ENCODE measurements at places on chromosomes 7 and 10.

- DNase-seq = no peak
Measured at GRCh38 chr7:127478024-127478355, 85.5 kb upstream of the ZNF800 start.

DNA sequence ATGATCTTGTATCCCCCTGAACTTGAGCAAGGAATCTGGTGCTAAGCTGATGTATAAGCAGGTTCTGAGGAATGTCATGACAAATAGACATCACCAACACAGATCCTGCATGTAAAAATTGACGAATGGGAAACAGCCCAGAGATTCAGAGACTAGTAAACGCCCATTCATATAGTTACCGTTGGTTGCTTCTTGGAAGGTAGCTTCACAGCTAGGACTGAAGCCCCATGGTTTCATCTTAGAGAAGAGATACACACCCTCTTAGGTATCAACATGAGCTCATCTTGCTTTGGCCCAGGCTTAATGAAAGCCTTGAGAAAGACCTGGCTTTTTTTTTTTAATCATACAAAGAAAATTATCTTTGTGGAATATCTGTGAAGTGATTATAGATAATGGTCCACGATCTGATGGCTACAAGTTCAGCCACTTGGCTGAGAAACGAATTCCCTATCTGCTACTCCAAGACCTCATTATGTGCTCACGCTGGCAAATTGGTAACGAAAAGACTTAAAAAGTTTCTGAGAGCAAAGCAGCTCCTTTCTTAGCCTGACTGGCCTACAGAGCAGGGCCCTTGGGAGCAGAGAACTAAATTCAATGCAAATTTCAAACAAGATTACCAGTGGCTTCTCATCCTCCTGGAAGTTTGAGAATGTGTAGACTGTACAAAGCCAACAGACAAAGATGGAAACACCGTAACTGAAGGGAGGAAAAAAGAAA, 181.1 kb downstream of the NRP1 start:
- DNase-seq = no peak

- no peak for DNase-seq
Measured at GRCh38 chr7:106452031-106452851, 167.5 kb upstream of the NAMPT start.

- DNase-seq = no peak
Measured at GRCh38 chr10:452512-453426, 236.7 kb downstream of the DIP2C start.

GRCh38 chr7:55533050-55533728, 39.1 kb downstream of the VOPP1 start:
- DNase-seq = no peak

DNA sequence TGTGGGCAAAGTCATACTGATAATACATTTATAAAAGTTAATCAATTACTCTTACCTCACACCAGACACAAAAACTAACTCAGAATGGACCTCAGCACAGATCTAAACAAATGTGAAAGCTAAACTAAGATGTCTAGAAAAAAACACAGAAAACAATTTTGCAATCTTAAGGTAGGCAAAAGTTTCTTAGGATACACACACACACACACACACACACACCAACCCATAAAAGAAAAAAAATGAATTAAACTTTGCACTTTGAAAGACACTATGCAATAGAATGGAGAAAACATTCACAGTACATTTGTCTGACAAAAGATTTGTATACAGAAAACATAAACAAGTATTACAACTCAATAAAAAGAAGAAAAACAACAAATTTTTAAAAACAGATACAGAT, 70.8 kb upstream of the ZNRF2 start:
- no peak for DNase-seq

DNA sequence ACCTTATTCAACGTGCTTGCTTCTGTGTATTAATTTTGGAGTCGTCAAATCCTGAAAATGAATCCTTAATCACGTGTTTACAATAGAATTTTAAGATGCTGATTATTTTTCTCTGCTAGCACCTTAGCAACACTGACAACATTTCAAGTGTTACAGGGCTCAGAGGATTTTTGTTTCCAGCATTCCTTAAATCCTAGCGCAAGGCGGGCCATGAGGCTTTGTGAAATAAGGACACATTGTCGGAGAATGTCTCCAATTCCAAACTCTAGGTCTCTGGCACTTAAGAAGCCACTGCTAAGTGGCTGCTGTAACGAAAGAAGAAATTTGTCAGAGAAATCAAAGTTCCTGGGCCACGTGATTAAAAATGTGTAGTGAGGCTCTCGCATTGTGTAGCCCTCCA, 390.9 kb upstream of the CELF2 start:
- DNase-seq = no peak

GRCh38 chr7:78020874-78021249, 222.3 kb downstream of the PHTF2 start:
- no peak for DNase-seq

DNA sequence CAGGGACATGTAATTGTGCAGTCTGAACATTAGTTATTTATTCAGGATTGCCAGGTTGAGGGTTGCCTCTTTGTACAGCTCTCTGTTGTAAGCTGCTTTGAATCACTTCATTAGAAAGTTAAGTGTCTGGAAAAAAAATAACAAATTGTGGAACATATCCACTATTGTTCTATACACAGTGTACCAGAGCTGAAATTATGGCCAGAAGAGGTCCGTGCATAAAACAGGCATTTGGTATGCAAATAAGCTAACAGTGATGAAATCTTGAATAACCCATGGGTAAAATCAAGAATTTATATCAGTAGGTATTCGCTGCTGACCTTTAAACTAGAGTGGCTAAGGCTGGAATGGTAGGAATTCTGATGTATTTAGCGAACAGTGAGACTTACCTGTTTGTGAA, 152.1 kb downstream of the LHFPL3 start:
- DNase-seq = no peak

DNA sequence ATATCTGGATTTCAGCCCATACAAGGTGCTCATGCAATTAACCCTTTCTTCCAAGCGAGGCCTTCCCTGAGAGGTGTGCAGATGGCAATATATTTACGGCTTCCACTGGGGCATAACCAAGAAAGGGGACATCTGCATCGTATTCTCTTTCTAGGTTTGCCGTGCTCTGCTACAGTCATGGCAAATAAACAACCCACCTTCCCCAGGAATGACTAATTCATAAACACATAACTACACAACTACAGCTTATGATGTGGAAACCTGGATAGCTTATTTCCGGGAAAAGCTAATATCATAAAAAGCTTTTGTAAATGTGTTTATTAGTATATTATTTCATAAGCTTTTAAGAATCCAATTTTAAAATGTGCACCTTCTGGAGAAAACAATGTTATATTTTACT, 120.0 kb downstream of the CAMK1D start:
- no peak for DNase-seq

DNA sequence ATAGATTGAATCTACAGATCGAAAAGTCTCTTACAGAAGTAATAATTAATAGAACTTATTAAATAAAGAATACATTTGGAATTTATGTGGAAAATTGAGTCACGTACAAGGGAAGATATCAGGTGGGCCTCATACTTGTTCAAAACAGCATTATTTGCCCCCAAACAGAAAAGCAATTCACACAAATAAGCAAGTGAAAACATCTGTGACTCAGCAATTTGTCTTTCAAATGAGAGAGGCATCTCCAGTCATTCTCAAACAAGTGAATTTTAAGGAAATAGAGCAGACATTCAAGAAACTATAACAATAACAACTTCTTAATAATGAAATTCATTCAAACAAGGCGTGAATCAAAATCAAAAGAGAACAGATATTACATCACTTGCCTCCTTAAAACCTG, 50.1 kb downstream of the SEMA3A start:
- no peak for DNase-seq

- no peak for DNase-seq
Measured at GRCh38 chr10:121865554-121865953, 62.3 kb downstream of the ATE1 start.

DNA sequence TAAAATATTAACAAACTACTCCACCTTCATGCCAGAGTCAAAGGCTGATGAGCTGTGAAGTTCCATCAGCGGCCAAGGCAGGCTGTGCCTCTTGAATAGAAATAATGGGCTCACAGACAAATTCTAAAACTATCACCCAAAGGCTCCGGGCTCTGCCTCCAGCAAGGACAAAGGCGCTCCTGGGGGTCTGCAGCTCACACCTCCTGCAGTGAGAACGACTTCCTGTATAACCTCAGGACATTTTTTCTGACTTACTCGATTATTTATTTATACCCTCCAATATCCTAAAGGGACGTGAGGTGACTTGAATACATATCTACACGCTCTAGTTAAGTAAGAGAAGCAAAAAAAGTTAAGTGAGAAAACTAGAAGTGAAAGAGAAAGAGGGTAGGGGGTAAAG, 500.7 kb downstream of the CCSER2 start:
- DNase-seq = no peak

GRCh38 chr10:95820363-95820762, 64.4 kb downstream of the ENTPD1 start:
- DNase-seq = no peak

GRCh38 chr10:33363106-33363505, 28.6 kb upstream of the NRP1 start:
- no peak for DNase-seq

GRCh38 chr10:85212526-85212925, 884.1 kb downstream of the CCSER2 start:
- DNase-seq = no peak

- DNase-seq = no peak
Measured at GRCh38 chr7:155530601-155531000, 15.8 kb downstream of the CNPY1 start.

DNA sequence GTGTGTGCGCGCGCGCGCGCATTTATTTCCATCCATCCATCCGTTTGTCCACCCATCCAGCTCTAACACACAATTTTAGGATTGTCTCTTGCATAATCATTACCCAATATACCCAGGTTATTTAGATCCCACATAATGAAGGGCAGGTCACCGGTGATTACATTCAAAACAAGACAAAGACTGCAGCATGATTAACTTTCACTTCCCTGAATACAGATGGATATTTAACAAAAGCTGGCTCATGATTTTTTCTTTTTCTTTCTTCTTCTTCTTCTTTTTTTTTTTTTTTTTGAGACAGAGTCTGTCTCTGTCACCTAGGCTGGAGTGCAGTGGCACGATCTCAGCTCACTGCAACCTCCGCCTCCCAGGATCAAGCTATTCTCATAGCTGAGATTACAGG, 86.2 kb downstream of the SH3PXD2A start:
- no peak for DNase-seq

DNA sequence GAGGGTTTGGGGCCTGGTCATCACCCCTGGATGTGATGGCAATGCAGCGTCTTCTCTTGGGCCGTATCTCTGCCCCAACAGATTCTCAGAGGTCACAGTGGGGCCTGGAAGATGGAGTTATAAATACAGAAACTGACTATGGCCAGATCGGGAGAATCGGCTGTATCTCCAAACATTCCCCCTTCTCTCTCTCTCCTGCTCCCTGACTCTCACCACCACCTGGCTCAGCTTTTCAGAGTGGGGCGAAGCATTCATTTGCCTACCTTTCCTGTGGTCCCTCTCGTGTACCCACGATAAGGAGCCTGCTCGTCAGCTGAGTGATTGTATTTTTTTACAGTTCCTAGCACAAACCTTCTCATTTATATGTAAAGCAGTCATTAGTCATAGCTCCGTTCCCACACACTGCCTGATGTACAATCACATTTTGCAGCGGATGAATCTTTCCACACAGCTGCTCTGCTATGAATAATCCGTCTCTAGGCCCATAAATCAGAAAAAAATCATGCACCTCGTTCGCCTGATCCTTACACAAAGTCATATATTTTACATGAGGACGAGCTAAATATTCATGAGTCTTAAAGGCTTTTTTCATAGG, 23.2 kb upstream of the BTRC start:
- DNase-seq = no peak

- no peak for DNase-seq
Measured at GRCh38 chr10:53638006-53638405, 865.4 kb upstream of the MBL2 start.

- DNase-seq = no peak
Measured at GRCh38 chr10:89469517-89469916, 55.1 kb downstream of the IFIT5 start.

GRCh38 chr7:55086413-55087201, 67.8 kb downstream of the EGFR start:
- no peak for DNase-seq

DNA sequence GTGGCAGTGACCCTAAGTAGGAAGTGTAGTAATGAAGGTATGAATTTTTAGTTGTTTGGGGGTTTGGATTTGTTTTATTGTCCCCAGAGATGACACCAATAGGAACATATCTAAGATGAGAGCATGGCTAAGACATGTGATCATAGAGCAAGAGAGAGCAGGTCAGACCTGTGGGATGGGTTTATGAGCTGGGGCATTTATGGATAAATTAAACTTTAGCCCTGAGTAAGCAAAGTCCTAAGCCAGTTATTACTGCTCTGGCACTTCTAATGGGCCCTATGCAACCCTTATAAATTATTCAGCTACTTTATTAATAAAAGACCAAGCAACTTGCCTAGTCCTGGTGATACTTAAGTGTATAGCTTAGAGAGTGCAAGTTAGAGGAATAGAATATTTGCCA, 85.1 kb downstream of the LRRC4 start:
- no peak for DNase-seq

GRCh38 chr10:132069122-132069848, 3.5 kb downstream of the JAKMIP3 start:
- DNase-seq = no peak

DNA sequence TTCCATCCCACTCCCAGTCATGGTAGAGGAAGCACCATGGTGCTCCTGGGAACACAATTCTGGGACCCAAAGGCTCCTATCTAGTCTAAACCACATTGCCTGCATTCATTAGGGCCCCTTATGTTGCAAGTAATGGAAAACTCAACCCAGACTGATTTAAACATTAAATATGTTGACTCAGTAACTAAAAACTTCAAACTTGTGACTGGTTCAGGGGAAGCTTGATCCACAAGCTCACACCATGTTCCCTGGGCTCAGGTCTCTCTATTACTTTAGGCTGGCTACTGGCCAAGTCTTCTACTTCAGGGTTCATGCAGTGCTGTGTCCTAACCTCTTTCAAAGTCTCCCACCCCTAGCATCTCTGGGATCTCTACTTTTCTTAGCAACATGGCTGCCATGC, 13.1 kb downstream of the WNT16 start:
- DNase-seq = no peak

GRCh38 chr10:7159928-7160327, 250.9 kb downstream of the SFMBT2 start:
- no peak for DNase-seq

- no peak for DNase-seq
Measured at GRCh38 chr7:40019558-40019957, 69.5 kb downstream of the CDK13 start.

DNA sequence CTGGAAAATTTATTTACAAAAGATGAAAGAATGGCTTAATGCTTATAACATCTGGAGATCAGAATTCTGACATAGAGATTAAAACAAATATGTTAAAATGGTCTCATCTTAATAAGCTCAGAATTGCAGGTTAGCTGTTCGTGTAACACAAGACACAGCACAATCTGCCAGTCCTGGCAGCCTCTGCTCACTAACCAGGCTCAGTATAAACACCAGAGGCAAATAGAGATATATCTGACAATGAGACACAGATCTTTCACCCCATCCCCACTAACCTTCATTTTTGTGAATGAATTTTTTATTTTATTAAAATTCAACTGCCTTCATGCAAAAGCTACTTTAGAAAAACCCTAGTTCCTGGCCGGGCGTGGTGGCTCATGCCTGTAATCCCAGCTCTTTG, 51.8 kb downstream of the RELN start:
- DNase-seq = no peak

Data from stimulated activated CD8-positive, alpha-beta memory T cell treated with anti-CD3 and anti-CD28 coated beads, Interleukin-15, amount 100 ng/mL, for 24 hours (primary cell).